Transverse colon (tissue), 4 donors: ENCODE measurements at places on chromosomes 7 and 10.

- DNase-seq, result no peak
These were observed 195.9 kb downstream of the XPNPEP1 start for GRCh38 chr10:109727436-109727835.

GRCh38 chr10:22159180-22159579 is 58.6 kb downstream of the EBLN1 start:
- no peak for DNase-seq

- DNase-seq, result no peak
These were observed 234.4 kb upstream of the IMMP2L start for GRCh38 chr7:111796671-111797070.

GRCh38 chr7:127557803-127558202 is 27.6 kb downstream of the GCC1 start:
- DNase-seq, result no peak

- DNase-seq, result no peak
These were observed 12.0 kb upstream of the CRHR2 start for GRCh38 chr7:30694218-30694745.

DNA sequence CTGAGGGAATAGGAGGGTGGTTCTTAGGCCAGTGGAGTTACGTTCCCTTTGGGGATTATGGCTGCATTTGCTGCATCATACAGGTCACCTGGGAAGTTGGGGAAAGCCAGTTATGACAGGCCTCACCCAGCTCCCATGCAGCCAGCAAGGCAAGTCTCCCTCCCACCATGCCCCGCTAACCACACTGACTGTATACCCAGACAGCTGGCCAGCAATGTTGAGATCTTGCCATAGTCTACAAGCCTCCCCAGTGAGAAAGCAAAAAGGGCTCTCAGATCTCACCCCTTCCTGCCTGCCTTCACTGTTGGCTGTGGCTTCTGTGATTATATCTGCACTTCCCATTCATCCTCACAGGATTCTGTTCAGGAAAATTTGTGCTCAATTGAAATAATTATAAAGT is 133.3 kb upstream of the HGF start:
- no peak for DNase-seq

- no peak for DNase-seq
These were observed 53.0 kb downstream of the GSDME start for GRCh38 chr7:24704311-24704710.

DNA sequence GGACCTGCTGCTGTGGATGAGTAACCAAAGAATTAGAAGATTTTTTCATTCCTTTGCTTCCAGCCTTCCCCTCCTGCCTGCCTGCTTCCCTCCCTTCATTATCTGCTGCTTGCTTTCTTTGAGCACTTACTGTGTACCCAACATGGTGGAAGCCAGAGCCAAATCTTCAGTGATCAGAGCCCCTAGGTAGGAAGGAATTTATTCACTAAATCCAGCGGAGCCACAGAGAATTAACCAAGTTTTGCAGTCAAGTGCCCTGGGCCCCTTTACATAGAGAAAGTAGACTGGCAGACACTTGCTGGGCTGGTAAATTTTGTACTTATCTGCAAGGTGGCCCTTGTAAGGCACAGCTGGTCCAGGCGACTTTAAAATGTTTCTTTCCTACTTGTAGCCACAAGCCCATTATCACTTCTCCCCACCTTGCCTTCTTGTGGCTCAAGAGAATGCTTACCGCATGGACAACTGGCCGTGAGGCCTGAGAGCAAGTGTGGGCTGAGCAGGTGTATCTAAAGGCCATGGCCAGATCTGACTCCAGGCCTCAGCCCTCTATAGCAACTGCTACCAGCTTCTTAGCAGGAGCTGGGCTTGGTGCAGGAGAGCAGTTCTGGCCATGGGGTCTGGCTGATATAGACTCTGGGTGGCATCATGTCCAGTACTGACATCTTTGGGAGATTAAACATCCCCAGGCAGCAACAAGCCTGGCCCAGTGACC is 11.1 kb downstream of the UNC5B start:
- no peak for DNase-seq

DNA sequence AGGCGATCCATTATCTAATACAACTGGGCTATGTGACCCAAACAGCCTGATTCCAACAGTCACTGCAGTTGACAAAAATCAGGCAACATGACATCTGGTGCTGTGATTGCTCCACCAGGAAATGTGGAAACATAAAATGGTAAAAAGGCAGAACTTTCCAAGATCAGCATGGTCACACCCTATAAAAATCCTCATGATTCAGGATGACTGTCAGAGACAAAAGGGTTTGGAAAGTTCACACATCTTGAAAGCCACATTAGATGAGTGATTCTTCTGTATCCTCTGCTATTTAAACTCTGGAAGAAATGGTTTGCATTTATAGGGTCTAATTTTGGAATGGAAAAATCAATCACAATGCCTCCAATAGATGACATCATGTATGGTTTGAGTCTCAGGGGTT is 662.6 kb upstream of the IGFBP3 start:
- DNase-seq, result no peak

DNA sequence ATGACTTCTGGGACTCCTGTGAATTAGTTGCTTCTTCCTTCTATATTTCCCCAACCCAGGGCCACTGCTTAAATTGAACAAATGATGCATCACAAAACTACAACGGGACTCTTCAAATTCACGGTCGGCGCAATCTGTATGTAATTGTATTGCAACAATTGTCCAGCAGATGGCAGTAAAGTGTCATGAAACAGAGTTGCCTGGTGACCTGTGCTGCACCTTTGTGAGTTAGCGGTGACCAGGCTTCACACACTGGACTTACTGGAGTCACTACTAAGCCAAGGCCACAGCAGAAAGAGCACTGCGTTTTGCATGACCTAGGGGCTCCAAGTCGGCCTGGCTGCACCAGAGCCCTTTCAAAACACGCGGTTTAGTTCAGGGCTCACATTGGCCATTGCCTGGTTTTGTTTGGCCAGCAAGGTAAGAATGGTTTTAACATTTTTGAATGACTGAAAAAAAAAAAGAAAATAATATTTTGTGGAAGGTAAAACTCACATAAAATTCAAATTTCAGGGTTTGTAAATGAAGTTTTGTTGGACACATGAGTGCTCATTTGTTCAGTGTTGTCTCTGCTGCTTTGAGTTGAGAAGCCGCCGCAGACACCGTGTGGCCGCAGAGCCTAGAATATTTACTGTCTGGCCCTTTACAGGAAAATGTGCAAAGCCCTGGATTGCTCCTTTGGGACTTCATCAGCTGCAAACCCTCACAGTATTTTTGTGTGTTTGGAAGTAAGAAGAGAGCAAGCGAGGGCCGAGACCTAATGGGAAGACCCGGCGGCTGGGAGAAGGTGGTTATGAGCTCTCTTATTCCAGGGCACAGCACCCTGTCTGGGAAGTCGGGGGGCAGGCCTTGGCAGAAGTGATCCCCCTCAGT is 23.2 kb upstream of the ZNF32 start:
- DNase-seq, result peak; percentile 30

GRCh38 chr7:5827755-5828154 is 46.3 kb upstream of the RNF216 start:
- peak; percentile 28 for DNase-seq

GRCh38 chr7:44394112-44394447 is 68.7 kb upstream of the CAMK2B start:
- no peak for DNase-seq

DNA sequence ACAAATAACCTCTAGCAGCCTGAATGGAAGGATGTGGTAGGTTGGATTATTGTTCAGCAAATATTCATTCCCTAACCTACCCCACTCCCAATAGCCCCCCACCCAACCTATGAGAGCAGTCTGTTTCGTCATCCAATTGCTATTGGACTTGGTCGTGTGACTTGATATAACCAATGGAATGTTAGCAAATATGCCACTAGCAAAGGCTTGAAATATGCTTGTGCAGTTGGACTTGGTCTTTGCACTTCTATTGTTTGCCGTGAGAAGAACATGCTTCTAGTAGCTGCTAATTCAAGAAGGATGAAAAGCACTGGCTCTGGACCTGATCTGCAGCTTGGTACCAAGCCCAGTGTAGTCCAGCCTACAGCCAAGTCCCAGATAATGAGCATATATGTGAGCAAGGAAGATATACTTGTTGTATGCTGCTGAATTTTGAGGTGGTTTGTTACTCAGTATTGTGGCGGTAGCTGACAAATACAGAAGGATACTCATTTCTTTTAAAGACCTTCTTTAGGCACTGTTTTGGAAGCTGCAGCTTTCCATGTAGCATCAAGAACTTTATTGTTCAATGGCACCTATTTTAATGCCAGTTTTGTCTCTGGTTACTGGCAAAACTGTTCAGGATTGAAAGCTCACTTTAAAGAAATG is 180.4 kb downstream of the EXOC4 start:
- DNase-seq, result no peak

GRCh38 chr10:102778781-102779180 is 35.0 kb downstream of the WBP1L start:
- DNase-seq, result no peak

DNA sequence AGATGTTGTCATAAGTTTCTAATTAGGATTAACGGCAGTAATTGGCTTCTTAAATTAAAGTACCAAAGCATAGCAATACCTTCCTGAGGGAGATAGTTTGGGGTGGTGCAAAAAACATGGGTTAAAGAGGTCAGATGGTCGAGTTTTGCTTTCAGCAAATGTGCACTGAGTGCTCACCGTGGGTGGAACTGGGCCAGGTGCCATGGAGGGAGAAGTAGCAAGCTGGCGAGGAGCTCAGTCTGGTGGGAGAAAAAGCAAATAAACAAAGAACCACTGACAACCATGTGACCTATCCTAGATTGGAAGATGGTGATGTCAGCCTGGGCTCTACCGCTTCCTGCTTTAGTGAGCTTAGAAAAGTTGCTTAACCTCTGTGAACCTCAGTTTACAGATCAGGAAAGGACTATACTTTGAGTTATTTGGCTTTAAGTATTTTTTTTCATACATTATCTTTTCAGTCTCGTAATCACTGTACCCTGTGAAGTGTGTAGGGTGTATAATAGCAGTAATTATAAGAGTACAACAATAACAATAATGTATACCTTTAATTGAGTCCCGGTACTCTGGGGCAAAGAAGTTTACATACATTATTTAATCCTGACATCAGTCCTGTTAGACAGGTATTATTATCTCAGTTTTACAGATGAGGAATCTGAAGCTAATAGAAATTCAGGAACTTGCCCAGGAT is 69.0 kb upstream of the PDCD4 start:
- DNase-seq, result peak; percentile 75

DNA sequence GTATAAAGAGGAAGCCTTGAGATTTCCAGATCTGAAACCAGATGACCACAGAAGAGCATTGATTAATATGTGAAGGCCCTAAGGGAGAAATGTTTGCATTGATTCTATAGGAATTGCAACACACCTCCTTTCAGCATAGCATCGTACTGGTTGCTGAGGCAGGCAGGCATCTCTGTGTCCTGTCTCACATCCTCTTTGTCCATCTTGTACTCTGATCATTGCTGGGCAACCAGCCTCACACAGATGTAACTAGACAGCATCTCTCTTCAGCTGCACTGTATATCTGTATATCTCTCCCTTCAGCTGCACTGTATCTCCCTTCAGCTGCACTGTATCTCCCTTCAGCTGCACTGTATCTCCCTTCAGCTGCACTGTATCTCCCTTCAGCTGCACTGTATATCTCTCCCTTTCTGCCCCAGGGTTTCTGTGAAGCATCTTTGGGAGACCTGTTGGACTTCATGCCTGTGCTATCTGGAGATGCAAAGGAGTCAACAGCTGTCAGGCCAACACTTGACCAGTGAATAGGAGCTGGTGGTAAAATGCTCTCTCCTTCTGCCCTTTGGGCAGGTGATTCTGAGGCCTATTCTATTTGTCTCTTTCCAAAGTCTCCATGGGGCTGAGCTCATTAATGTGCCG is 40.3 kb downstream of the TMEM178B start:
- DNase-seq, result no peak

DNA sequence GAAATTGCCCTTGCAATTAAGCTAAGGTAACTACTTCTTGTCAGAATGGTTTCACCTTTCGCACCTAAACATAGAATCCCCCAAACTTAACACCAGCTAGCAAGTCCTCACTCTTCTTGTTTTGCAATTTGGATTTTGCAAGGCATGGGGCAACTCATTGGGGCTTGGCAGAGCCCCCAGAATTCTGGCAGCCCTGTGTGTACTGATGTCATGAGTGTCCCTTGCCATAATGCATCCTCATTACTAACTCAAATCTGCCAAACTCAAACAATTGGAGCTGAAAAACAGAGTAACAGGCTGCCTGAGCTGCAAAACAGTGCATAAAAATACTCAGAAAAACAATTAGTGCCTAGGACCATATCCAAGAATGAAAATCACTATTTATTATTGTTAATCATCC is 7.9 kb upstream of the XPNPEP1 start:
- DNase-seq, result no peak

- DNase-seq, result no peak
These were observed 32.5 kb downstream of the COL1A2 start for GRCh38 chr7:94426980-94427875.

DNA sequence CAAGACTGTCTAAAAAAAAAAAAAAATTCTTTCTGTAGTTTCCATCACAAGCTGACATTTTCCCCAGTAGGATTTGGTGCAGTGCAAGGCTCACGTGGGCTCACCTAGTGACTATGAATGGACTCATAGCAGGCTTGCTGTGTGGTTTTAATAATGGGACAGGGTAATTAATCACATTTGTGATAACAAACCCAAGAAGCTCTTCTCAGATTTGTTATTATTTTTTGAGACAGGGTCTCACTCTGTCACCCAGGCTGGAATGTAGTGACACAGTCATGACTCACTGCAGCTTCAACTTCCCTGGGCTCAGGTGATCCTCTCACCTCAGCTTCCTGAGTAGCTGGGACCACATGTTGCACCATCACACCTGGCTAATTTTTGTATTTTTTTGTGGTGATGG is 40.0 kb downstream of the NACAD start:
- no peak for DNase-seq

- no peak for DNase-seq
These were observed 8.7 kb upstream of the IL6 start for GRCh38 chr7:22718200-22718711.

GRCh38 chr7:128701062-128701785 is 29.1 kb downstream of the GARIN1A start:
- DNase-seq, result no peak

GRCh38 chr7:74002474-74003017 is 25.4 kb upstream of the ELN start:
- DNase-seq, result peak; percentile 67

- no peak for DNase-seq
These were observed 49.3 kb downstream of the CAMK2B start for GRCh38 chr7:44275957-44276570.

- peak; percentile 16 for DNase-seq
These were observed 233.6 kb downstream of the SNX13 start for GRCh38 chr7:17706734-17707133.

DNA sequence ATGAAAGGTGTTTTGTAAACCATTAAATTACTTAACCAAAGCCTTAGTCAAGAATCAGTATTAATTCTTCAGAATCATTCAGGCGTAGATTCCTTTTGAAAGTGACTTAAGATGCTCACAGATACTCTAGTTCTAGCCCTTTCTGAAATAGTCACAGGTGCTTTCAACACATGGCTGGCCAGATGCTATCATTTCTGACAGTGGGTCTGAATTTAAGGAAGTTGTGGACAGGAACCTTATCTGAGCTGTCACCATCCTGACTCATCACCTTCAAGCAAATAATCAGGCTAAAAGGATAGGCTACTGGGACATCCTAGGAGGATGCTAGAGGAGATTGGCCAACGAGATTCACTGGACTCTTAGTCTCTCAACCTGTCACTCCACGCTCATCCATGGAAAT is 501.5 kb downstream of the LRMDA start:
- DNase-seq, result no peak

- DNase-seq, result no peak
These were observed 81.7 kb downstream of the ST7 start for GRCh38 chr7:117034851-117035464.

- DNase-seq, result no peak
These were observed 7.1 kb downstream of the ANXA11 start for GRCh38 chr10:80197972-80198916.
